Effector memory CD8-positive, alpha-beta T cell (primary cell): ENCODE measurements at places on chromosomes 1 and 21.

- no peak for DNase-seq
Measured at GRCh38 chr1:32742199-32742947, 39.8 kb upstream of the SYNC start.

DNA sequence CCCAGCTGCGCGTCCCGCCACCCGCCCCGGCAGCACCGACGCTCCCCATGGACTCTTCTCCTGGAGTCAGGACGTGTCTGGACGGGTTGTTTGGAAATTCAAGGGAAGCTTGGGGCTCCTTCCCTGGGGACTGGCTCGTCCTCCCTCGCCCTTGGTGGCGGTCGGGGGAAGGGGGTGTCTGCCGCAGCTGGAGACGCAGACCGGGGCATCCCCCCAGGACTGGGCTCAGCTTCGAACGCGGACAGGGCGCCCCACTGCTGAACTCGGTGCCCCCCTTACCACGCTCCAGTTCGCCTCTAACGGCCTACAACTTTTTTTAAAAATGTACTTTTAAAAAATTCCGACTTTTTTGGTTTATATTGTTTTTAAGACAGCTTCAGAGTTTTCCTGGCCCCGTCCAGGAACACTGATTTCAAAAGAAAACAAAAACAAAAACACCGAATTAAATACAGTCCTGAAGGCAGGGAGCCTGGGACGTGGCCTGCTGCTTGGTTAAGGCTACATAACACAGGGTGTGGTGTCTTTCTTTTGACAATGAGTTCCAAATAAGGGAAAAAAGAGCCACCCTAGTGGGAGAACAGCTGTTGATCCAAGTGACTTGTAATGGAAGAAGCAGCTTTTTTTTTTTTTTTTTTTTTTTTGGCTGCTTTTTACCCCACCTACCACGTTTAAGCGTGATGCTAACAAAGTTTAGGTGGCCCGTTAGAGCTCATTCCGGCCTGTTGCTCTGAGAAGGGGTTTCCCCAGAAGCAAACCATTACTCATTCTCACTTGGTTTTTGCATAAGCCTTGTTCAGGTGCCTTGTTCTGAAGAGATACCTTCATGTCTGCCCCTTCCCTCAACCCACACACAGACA, 862 bp upstream of the DIPK1A start:
- peak; percentile 58 for DNase-seq

DNA sequence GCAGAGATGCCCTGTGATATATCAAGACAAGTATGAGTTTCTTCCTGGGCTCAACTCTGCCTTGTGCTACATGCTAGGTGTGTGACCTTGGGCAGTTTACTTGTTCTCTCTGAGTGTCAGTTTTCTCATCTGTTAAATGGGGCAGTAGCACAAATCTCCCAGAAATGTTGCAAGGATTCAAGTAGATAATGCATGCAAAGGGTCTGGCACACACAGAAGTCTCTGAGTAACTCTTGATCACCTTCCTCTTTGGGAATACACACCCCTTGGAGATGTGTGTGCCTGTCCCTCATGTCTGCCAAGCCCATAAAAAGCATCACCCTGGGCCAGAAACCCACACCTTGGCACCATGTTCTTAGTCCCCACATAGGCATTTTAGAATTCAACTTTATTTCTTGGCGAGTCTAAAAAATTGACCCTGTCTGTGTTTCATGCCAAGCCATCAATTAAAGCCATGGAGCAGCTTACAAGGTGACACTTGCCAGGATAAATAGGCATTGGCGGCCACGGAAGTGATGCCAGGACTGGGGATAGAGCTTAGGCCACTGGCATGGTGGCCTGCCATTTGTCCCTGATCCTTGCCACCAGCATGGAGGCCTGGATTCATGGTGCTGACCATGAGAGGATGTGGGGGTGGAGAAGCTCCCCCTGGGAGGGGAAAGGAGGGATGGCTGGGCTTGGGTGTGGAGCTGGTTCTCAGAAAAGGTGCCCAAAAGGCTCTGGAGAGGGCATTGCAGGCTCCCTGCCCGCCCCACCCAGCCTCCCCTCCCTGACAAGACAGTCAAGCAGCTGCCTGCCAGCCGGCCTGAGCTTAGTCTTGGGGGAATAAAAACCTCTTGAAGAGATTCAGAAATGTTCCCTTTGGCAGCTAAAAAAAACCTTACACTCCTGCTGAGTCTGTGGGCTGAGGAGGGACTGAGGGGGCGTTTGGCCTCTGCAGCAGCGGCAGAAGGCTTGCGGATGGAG, 118.0 kb upstream of the IPO9 start:
- no peak for DNase-seq

DNA sequence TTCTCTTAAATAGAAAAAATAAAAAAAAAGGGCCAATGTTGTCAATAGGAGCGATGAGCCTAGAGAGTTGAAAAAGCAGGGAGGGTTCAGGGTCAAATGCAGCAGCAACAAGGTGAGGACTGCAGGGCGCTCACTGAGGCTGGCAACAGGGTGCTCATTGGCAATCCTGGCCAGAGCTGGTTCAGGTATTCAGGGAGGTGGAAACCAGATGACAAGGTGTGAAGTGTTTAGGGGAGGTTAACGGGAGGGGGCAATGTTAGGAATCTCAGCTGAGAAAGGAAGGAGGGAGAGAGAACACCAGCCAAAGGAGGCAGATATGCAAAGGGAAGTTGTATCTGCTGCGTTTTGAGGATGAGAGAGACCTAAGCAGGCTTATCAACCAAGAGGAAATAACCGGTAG, 129.8 kb upstream of the DAB1 start:
- no peak for DNase-seq

DNA sequence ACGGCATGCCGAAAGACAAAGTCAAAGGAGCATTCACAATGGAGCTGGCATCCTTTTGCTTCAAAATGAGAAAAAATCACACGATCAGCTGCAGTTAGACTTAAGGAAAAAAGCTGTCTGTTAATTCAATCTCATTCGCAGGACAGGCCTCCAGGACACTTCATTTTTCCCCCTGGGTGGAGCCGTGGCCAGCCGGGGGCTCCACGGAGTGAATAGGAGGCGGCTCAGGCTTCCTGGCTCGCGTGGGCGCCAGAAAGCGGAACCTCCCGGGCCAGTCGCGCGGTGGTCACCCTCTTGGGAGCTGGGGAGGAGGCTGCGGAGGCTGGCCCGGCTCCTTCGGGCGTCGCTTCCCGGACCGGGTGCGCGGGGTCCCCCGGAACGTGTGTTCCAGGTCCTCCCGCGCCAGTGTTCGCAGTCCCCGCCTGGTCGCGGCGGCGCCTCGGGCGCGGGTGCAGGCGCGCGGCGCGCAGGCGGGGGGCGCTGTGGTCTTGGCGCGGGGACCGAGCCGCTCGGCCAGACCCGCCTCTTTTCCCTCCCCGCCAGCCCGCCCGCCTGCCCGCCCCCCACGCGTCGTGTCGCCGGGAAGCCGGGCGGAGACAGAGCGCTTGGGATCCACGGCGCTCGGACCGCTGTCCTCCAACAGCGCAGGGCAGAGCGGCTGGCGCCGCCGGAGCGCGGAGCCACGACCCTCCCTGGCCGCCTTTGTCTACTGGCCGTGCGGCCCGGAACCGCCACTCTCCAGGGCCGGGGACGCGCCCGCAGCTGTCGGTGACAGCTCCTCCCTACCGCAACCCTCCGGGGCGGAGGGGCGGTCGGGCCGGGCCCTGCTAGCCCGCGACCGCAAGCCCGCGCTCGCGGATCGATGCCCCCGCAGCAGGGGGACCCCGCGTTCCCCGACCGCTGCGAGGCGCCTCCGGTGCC, at the start of gene RHOU:
Gene RHOU, plus strand, starts transcription at position 599 of the 921 bp plus-strand sequence. Its CDS starts 264 bp downstream, at position 863.
- DNase-seq = peak; percentile 72

GRCh38 chr1:106254748-106255147, 801.7 kb upstream of the PRMT6 start:
- DNase-seq = no peak

- DNase-seq = no peak
Measured at GRCh38 chr1:3053366-3053980, 15.5 kb upstream of the PRDM16 start.

- DNase-seq = no peak
Measured at GRCh38 chr1:6248932-6249738, 5.2 kb downstream of the HES3 start.

DNA sequence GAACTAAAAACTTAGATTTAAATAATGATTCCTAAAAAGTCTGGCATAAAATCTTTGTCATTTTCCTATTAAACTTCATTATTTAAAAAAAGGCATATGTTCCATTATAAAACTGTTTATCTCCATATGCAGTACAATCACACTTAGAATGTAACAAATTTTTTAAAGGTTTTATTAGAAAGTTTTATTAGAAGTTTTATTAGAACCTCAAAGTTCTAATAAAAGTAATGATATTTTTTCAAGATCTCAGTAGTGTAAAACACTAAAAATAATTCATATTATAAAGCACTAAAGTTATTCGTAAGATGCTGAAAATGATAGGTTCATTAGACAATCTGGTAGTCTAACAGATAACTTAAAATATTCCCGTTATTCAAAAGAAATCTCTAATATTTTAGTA, 43.6 kb downstream of the ACBD6 start:
- DNase-seq = no peak

DNA sequence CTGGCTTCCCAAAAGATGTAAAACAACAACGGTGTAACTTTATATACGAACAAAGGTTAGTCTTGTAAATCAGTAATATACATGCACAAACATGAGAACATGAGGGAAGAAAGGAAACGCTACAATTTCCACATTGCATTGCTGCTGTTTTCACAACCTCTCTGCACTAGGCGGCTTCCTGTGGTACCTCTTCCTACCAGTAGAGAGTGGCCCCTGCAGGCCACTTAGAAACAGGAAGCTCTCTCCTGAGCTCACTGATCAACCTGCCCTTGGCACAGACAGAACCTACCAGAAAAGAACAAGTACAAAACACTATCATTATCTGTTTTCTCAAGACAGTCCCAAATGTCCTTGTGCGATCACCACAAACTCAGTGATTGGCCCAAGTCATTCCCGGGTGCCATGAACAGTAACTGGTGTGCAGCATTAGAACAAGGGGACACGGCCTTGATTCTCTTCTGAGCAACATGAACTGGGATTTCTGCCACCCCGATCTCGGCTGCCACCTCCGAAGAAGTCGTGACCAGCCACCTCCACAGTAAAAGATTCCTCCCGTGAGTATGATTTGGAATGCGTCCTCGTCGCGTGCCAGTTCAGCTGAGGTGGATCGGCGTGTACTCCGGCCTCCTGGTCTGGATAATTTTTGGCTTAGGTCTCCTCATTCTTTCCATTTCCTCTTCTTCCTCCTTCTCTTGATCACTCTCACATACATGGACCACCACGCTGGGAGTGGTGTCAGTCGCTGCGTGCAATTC, 5.7 kb upstream of the KCNE1 start:
- DNase-seq = no peak

DNA sequence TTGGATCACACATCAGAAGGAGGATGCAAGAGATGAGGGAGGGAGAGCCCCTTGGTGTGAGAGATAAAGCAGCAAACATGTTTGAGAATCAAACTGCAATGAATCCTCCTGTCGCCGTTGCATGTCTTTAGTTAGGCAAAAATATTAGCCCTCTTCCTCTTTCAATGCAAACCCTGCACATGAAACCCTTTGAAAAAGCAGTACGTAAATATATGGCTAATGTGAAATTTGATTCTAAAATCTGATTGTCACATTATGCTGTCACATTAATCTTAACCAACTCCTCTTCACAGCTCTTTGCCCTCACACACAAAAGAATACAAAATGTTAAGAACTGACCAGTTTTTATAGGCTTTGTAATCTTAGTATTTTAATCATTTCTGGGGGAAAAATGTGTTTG, 63.4 kb downstream of the WDR64 start:
- no peak for DNase-seq

GRCh38 chr1:23611601-23612327, 52.5 kb upstream of the ID3 start:
- DNase-seq = no peak

DNA sequence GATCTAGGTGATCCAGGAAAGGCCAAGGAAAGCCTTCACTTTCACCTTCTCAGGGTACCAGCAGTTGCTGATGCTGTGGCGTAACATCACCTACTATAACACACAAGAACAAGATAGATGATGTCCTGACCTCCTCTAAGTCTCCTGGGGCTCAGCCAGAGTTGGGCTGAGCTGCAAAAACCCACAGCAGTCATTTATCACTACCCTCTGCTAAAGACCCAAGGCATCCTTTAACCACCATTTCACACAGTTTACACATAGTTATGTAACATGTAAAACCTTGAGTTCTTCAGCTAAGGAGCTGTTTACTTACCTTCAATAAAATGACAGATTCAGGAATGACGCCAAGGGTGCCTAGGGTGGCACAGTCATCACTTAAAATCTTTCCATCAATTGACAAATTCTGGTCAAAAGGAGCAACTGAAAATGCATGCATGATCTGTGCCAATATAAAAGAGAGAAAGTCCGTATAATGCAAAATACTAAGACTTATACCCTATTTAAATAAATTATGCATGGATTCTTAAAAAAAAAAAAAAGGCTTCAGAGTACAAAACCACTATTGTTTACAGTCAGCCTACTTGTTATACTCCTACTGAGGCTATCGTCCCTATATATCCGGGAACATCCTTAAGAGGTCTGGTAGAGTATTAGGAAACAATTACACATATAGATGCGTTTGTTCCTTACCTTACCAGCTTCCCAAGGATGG, 20.7 kb upstream of the RAP1GAP start:
- no peak for DNase-seq

DNA sequence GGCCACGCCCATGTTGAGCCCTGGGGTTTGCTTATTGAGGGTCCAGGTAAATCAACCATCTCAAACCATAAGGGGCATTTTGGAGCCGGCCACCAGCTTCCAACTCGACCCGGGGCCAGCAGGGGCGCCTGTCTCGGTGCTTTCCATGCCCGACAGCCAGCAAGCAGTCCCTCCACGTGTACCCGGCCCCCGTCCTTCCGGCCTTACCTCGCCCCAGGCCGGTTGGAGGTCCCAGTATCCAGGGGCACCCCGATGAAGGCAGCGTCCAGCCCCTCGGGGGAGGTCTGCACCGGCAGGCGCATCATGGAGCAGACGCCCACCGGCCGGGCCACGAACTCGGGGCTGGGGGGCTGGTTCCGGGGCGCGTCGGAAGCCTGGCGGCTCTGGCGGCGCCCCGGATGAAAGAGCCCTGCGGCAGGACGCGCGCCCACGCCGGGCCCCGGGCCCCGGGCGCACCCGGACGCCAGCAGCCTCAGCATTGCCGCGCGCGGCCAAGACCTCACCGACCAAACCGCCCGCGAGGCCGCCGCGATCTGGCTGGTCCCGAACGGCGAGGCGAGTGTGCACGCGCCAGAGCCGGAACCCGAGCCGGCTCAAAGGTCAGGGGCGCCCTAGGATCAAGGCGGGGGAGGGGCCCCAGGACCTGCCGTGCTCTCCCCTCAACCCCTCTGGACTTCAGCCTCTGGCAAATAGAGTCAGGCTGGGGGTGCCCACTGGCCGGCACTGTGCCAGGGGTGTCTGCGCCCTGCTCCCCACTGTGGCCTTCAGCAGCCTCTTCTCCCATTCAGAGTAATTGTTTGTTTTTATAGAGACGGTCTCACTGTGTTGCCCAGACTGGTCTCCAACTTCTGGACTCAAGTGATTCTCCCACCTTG, at the start of gene AGMAT:
Gene AGMAT, minus strand, starts transcription at position 563 of the 875 bp plus-strand sequence. Its CDS starts 84 bp downstream, at position 479.
- DNase-seq = peak; percentile 29

DNA sequence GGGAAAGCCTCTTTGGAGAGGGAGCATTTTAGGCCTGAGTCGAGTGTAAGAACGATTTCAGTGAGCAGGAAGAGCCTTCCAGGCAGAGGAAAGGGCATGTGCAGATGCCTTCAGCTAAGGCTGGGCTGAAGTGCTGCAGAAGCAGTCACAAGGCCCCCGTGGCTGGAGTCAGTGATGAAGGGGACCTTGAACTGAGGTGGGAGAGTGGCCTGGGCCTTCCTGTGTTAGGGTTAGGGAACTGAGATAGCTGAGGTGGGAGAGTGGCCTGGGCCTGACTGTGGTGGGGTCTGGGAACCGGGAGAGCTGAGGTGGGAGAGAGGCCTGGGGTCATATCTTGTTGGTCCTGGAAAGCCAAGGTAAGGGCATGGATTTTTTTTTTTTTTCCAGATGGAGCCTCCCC, 50.9 kb upstream of the ETV3 start:
- no peak for DNase-seq

- no peak for DNase-seq
Measured at GRCh38 chr1:236351875-236352573, 42.1 kb upstream of the EDARADD start.
